Kidney capillary endothelial cell (primary cell): ENCODE measurements at places on chromosomes 2 and 18.

DNA sequence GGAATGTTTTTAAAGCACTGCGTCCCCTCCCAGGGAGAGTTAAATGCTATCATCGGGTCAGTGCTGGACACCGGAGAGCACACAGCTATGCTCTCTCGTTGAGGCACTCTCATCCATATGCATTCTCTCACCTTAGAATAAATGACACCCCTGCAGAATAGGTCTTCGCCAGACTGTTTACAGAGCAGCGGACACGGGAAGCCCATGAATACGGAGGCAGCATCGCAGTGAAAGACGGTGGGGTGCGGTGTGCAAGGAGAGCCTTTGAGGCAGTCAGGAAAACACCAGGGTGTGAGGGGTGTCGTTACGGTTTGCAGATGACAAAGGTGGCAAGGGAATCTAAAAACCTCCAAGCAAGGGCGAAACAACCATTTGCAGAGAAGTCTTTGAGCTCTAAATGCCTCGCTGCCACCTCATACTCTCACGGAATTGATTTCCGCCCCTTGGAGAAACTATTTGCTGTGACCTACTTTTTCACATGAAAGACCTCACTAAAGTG lies 169.2 kb upstream of the FHL2 start:
- DNase-seq = no peak

GRCh38 chr18:43034683-43035500 lies 80.6 kb downstream of the RIT2 start:
- DNase-seq = no peak

DNA sequence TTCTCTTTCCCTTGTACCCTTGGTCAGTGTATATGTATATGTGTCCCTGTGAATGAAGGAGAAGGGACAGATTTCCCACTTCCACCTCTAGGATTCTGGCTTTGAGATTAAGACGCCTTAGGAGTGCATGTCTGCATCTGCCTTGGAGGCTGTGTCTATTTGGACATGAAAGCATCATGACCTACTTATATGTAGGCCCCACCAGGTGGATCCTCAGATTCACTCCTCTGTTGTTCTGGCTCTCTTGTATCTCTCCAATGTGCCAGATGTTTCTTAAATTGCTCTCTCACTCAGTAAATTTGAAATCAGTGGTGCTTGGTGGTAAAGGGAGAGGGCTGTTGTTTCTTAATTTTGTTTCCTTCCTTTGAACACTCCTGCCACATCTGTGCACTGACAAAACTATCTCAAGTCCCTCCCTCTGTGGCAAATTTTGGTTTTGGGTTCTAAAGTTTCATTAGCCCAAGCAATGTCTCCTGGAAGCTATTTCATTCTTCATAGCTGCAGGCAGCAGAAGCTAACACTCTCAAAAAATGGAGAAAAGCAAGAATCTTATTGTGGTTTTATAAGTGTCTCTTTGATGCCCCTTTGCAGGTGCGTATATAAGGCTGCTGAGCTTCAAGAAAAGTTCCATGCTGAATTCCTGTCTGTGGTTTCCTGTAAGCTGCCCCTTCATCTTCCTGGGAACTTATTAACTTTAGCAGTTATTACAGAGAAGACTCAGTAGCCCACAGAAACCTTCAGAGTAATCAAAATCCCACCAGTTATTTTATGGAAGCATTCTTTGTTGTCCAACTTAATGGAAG lies 179.7 kb upstream of the SETBP1 start:
- DNase-seq = no peak

GRCh38 chr18:12821408-12821807 lies 62.6 kb downstream of the PTPN2 start:
- no peak for DNase-seq

GRCh38 chr2:11744631-11745394 lies 1.6 kb upstream of the LPIN1 start:
- DNase-seq = no peak

- DNase-seq = peak; percentile 9
Observed at GRCh38 chr18:75896865-75897264, 469.4 kb upstream of the SMIM21 start.

GRCh38 chr18:22550861-22551260 lies 133.1 kb upstream of the CTAGE1 start:
- no peak for DNase-seq

DNA sequence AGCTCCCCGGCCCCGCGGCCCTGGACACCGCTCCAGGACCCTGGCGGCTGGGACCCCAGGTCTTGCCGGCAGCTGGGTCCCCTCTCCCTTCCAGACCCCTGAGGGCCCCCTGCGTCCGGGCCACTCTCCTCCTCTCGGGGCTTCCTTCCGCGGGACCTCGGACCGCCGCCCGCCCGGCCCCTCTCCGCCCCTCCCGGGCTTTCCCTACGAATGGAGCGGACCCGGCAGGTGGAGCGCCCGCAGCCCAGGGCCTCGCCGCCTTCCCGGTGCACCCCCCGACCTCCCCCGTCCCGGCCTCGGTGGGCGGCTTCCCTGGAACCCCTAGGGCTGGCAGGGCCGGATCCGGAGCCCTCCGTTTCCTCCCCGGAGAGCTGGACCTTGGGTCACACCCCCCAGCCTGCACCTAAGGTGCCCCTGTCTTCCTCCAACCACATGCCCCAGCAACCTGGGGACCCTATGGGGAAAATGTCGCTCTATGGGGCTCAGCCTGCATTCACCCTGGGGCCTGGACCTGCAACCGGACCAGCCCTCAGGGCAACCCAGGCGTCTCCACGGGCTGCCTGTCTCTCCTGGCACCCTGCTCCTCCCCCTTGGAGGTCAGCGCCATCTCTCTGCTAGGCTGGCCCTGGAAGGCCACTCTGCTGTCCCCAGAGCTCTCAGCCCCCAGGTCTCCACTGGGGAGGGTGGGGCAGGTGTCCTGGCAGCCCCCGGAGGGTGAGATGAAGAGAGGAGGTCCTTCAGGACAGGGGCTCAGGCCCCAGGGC lies 730 bp downstream of the B3GNT7 start:
- no peak for DNase-seq

DNA sequence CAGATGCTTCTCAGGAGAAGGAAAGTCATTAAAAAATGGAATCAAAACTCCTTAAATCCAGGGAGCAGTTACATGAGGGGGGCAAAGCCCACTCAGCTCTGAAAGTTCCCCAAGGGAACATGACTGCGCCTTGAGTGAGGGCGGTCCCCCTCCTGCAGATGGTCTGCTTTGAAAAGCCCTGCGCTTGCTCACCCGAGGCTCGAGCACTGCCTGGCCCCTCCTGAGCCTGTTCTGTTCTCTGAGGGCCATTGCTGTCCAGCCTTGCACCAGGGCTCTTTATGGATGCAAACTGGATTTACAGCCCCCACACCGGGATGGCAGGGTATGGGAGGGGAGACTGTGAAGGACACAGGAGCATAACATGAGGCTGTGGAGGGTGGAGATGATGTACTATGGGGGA lies 37.8 kb upstream of the DNMT3A start:
- DNase-seq = no peak

- DNase-seq = peak; percentile 35
Observed at GRCh38 chr18:62957885-62958472, 242.6 kb downstream of the PHLPP1 start.

DNA sequence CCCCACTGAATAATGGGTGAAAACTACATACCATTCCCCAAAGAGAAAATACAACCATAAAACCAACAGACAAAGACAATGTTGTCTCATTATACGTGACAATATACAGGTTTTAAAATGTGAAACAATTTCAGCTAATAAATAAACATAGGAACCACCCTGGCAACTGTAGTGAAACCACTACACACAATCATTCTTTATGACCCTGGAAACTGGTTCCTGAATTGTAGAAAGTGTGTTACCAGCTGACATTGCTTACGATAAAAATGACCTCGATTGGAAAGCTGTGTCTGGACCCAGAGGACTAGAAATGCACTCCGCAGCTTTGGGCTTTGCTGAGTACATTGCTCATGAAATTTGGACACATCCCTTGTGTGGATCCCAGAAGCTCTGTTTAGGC lies 73.9 kb upstream of the LPIN2 start:
- DNase-seq = no peak

DNA sequence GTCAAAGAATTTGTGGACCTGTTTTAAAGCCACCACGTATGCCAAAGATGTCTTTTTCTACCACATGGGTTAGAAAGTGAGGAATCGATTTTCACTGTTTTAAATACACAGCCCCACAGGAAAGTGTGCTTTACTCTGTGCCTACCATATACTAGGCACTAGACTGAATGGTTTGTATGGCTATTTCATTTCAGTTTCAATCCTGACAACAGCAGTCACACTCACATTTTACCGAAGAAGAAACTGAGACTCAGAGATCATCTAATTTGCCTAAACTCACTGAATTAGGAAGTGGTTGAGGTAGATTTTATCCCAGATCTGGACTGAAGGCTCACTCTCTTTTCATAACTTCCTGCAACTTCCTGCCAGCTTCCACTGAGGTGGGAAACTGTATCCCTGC lies 176.4 kb downstream of the ALK start:
- no peak for DNase-seq

- DNase-seq = no peak
Observed at GRCh38 chr2:20093263-20094141, 42.1 kb upstream of the LAPTM4A start.

- DNase-seq = no peak
Observed at GRCh38 chr2:108967757-108968156, 21.3 kb downstream of the EDAR start.

DNA sequence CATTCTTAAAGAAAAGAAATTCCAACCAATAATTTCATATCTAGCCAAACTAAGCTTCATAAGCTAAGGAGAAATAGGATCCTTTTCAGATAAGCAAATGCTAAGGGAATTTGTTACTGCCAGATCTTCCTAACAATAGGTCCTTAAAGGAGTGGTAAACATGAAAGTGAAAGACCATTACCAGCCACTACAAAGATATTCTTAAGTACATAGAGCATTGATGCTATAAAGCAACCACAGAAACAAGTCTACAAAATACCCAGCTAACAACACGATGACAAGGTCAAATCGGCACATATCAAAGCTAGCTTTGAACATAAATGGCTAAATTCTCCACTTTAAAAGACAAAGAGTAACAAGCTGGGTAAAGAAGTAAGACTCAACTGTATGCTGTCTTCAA lies 188.9 kb upstream of the RPRM start:
- DNase-seq = no peak

GRCh38 chr2:213016166-213016983 lies 135.0 kb downstream of the IKZF2 start:
- DNase-seq = no peak

DNA sequence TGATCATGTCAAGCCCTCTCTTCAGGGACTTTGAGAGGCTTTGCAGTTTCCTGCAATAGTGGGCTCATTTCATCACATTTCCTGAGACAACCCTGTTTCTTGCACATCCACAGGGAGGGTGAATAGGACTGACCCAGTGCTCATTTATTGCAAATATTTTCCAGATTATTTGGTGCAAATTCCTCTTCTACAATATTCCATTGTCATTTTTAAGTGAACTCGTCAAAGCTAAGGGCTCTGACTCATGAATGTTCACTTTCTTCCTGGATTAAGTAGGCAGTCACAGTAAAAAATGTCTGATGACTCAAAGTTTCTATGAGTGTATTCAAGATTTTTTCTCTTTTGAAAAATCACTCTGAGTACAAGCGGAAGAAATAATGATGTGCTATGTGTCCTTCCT lies 225.5 kb upstream of the GALNT5 start:
- peak; percentile 10 for DNase-seq

GRCh38 chr2:238122287-238123217 lies 15.9 kb upstream of the KLHL30 start:
- DNase-seq = no peak

- no peak for DNase-seq
Observed at GRCh38 chr2:207260021-207260420, 94.3 kb upstream of the KLF7 start.

DNA sequence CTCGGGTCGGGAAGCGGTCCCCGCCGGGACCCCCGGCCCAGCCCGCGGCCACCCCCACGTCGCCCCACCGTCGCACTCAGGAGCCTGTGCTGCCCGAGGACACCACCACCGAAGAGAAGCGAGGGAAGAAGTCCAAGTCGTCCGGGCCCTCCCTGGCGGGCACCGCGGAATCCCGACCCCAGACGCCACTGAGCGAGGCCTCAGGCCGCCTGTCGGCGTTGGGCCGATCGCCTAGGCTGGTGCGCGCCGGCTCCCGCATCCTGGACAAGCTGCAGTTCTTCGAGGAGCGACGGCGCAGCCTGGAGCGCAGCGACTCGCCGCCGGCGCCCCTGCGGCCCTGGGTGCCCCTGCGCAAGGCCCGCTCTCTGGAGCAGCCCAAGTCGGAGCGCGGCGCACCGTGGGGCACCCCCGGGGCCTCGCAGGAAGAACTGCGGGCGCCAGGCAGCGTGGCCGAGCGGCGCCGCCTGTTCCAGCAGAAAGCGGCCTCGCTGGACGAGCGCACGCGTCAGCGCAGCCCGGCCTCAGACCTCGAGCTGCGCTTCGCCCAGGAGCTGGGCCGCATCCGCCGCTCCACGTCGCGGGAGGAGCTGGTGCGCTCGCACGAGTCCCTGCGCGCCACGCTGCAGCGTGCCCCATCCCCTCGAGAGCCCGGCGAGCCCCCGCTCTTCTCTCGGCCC lies 13.6 kb downstream of the SPEG start:
- no peak for DNase-seq

DNA sequence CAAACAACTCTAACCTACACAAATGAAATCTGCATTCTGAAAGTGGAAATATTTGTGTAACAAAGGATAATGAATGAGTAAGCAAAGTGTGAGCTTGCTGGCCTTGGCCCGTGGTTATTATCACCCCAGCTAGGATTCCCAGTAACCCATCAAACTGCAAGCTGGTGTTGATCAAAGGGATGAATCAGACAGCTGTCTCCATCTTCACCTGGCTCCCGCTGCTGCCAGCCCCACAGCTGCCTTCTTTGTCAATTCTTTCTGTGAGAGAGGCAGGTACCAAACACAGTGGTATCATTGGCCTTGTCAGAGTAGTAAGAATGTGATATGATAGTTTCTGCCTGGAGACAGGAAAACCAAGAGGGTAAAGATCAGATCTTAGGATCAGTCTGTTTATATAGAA lies 25.2 kb upstream of the RGPD4 start:
- no peak for DNase-seq

GRCh38 chr2:206158563-206159345 lies 490 bp downstream of the NDUFS1 start:
- peak; percentile 21 for DNase-seq

DNA sequence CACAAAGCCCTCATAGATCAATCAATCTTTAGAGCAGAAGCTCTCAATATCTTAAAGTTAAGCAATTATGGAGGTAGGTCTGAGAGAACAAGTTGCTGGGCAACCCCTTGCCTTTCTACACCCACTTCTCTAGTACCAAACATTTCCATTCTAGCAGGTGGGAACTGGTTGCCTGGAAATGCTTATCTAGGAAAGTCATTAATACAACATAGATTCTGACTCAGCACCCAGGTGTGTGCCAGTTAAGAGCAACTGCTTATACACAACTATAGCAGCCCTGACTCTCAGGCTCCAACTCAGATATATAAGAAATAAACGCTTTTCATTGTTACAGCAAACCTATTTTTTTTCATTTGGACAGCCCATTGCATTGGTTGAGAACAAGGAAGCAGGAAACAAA lies 237.7 kb downstream of the IRS1 start:
- no peak for DNase-seq
